Left ventricle myocardium superior (tissue), 1 donor: ENCODE measurements at places on chromosomes 16 and 17. TPM values are rescaled to one million over a fixed set of nuclear protein-coding genes. Genes with fewer than 3 reads are reported as not detected.

ZNF423 gene
- total RNA-seq, result 7.8 TPM

DNA sequence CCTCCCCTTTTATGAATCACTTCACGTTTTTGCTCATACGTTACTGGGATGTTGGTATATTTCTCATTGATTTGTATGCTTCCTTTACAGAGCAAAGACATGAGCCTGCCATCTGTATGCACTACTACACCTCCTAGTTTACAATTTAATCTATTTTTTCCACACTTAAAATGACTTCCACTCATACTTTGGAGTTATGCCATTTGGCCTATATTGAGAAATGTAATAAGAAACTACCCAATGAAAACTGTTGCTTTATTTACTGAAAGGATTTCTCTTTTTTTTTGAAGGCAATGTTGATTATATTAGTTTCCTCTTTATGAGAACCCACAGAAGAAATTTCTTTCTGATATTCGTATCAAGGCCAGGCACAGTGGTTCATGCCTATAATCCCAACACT lies 43.1 kb downstream of the DUSP14 start:
- DNase-seq, result no peak

DNA sequence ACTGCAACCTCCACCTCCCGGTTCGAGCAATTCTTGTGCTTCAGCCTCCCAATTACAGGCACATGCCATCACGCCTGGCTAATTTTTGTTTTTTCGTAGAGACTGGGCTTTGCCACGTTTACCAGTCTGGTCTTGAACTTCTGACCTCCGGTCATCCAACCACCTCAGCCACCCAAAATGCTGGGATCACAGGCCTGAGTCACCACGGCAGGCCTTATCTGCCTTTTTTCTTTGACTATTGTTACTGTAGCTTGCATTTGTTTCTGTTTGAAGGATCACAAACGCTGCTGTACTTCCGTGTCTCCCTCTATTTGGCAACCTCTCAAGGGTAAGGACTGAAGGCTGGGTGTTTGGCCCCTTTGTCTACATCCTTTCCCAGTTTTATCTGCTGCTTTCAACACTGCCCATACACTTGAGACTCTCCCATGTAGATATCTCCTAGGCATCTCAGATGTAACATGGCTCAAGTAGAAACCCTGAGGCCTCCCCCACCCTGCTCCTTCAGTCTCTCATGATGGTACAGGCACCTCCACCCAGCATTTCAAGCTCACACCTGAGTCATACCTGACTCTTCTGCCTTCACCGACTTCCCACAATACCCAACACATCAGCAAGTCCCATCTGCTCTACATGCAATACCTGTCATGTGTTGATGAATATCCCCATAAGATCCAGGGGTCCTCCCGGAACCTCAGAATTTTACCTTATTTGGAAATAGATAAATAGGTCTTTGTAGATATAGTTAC lies 219.0 kb downstream of the CPPED1 start:
- DNase-seq, result no peak

DNA sequence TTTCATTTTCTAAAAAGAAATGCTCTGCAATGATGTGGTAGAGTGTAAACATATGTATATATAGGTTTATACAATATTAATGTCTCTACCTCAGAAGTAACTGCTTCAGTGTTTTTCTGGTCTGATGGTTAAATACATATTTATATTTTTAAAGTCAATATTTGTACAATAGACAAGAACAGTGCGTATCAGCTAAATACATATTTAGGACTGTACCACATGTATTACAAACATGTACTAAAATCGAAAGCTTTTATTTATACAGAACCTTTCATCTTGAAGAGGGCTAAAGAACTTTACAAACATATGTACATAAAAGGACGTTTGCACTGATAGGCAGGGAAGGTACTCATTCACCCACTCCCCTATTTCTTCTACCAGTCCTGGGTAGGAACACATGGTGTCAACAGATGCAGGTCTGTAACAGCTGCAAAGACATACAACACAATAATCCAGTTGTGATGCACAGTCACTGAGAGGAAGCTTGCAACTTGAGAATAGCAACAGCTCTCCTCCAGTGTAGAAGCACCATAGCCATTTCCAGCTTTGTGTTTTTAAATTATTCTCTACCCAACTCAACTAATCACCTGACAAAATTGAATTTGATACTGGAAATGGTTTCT lies 206.9 kb upstream of the C17orf78 start:
- DNase-seq, result no peak

DNA sequence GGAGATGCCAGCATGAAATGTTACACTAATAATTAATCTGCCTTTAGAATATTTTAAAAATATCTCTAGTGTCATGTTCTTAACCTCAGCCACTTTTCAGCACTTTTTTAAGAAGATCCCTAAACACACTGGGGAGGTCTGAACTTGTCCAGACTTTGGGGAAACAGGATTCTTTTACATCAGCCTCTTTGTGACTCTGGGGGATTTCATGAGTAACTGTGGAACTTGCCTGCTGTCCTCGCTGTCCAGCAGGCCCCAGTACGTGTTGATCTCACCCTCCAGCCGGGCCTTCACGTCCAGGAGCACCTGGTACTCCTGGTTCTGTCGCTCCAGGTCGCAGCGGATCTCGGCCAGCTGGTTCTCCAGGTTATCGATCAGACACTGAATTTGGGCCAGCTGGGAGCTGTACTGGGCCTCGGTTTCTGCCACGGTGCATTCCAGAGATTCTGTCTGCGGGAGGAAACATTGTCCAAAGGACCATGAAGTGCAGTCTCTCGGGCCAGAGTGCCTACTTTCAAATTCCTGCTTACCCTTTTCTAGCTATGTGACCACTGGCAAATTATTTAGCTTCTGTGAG lies 5.5 kb downstream of the KRT40 start:
- no peak for DNase-seq

GRCh38 chr16:75550211-75550662 lies 5.8 kb downstream of the TMEM231 start:
- no peak for DNase-seq

SLC46A1 gene
- 7.9 TPM for total RNA-seq

GRCh38 chr17:19579867-19580565 lies 46.4 kb downstream of the SLC47A1 start:
- peak; percentile 60 for DNase-seq
